ENCODE measurements at places on chromosomes 12 and 14.

GRCh38 chr14:74456684-74457564, 30.9 kb upstream of the SYNDIG1L start:
- no peak for DNase-seq

DNA sequence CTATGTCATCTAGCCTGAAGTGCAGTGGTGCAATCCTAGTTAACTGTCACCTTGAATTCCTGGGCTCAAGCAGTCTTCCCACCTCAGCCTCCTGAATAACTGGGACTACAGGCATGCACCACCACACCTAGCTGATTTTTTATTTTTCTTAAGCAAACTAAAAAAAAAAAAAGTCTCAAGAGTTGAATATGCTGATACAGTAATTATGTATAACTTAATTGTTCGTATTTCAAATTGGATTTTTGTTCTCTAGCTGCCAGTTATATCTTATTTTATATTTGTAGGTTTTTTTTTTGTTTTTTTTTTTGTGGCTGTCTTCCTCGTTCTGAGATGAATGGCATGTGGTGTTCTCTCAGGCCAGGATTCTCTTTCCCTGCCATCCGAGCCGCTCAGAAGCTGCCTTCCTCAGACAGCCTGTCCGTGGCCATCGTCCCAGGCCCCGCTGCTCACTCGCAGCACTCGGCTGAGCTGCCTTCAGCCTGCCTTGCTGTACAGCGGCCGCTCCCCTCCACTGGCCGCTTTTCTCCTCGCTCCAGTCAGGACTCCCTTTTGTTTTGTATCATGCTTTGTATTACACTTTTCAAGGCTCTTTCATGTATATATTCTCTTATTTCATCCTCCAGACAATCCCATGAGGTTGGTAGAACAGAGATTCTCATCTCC, 53.3 kb downstream of the WDR20 start:
- DNase-seq, result no peak

DNA sequence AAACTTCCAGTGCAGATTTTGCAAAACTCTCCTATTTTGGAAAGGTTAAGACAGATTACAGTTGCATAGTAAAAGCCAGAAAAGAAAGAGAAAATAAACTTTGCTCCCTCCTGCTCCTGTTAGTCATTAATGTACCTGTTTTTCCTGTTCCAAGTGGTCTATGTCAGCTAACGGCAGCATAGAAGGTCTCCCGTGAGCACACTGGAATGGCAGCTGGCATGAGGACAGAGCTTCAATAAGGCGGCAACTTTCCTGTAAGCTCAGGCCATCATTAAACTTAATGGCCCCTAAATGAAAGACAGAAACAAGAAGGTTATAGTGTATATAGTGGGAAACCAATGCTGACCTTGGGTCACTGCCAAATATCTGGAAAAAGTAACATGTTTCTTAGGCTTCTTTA, 16.0 kb downstream of the EIF2B2 start:
- no peak for DNase-seq

- DNase-seq, result no peak
Observed at GRCh38 chr14:41609704-41610183, 3.1 kb downstream of the LRFN5 start.

DNA sequence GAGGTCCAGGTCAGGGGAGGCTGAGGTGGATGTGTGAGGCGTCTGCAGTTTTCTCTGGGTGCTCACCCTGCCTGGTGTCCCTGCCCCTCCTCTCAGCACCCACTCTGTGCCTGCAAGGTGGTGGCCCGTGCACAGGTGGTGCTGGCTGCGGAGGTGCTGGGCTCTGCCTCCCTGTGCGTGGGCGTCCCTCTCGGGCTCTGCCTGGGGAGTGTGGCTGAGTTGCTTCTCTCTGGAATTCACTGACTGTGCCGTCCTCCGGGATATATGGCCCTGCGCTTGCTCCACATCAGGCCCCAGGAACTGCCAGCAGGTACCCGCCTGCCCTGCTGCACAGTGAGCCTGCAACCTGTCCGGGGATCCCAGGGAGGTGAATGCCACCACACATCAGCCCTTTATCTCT, 379.1 kb downstream of the TMEM121 start:
- no peak for DNase-seq

GRCh38 chr12:88153959-88154358, 11.9 kb downstream of the TMTC3 start:
- DNase-seq, result peak; percentile 56

DNA sequence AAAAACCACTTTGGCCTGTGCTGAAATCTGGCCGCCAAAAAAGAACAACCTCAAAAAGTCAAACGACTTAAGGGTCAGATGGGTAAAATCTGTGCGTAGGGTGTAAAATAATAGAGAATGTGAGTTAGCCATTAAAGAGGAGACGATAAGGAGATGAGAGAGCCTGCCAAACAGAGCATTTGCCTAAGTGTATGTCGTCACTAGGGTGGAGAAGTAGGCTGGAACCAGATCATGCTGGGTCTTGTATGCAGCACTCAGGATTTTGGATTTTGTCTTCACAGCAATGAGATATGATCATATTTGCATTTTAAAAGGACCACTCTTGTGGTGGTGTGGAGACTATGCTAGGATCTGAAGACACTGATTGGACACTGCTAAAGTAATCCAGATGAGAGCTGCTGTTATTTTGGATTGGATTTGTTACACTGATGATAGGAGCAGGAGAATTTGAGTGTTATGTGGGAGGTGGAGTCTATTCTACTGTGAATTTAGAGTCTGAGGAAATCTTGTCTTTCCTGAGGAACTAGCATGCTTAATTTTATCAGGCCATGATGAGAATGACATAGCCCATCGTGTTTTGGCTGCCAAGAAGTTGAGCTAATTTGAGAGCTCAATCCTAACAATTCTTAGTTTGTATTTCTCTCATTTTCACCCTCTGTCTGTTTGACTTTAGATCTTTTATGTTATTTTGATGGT, 24.8 kb upstream of the DBX2 start:
- DNase-seq, result no peak

GRCh38 chr14:96060186-96060933, 21.2 kb downstream of the C14orf132 start:
- no peak for DNase-seq

DNA sequence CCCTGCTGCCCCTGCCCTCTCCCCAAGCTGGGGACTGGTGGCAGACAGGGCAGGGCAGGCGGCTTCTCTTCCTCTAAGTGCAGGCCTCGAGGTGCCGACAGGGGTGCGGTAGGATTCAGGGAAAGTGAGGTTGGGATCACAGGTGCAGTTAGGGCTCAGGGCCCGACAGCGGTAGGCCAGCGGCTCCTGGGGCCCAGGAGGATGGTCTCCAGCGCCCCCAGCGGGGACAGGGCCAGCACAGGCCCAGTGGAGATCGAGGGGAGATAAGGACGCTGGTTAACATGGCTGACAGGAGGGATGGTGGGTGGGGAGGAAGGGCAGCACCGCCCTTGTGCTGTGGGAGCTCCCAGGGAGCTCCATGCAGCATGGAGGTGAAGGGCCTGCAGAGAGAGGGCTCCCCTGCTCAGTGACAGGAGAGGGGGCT, 935 bp upstream of the CRIP1 start:
- peak; percentile 23 for DNase-seq

DNA sequence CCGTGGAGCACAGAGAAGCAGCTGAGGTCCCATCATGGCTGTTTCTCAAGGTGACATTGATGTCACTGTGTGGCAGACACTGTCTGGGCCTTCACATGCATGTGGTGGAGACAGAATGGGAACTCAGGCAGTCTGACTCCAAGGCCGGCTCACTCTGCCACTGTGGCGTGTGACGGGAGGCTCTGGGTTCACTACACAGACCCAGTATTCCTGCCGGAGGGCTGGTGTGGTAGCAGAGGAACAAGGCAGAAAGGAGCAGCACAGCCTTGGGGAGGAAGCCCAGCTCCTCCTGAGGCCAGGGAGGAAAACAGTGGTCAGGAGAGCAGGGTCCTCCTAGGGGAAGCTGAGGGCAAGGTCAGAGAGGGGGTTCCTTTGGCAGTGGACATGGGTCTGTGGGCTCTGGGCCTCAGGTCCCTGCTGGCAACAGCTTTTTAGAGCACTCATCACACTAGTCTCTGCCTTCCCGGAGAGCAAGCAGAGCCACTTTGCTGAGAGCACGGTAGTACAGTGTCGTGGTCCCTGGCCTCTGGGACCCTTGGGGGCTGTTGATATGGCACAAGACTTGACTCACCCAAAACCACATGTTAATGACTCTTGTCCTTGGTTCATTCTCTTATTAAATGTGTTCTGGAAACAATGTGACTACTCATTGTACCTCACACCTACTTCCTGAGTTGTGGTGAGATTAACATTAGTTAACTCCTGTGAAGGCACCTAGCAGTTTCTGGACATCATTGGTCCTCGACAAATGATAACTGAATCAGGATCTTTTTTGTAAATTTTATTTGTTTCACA, 21.3 kb downstream of the DCAF4 start:
- DNase-seq, result no peak

- DNase-seq, result peak; percentile 86
Observed at GRCh38 chr12:121793440-121793837, at the start of gene RHOF. RHOF (minus strand) TSS chr12:121793688; CDS start chr12:121793633, 55 bp downstream.

DNA sequence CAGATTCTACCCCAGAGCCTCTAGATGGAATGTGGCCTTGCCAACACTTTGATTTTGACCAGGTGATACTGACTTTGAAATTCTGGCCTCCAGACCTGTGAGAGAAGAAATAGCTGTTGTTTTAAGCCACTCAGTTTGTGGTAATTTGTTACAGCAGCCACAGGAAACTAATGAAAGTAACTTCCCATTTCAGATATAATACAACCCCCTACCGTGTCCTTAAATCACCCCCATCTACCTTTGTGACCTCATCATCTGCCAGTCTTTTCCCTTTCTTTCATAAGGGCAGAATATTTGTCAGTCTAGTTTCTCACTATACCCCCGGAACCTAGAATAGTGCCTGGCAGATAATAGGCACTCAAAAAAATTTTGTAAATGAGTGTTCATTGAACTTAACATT, 39.6 kb downstream of the PPP4R4 start:
- DNase-seq, result no peak

GRCh38 chr14:71588576-71589215, 343.5 kb upstream of the RGS6 start:
- no peak for DNase-seq

GRCh38 chr12:113238309-113238708, 17.0 kb downstream of the TPCN1 start:
- DNase-seq, result no peak

GRCh38 chr12:38149395-38150073, 167.0 kb upstream of the ALG10B start:
- DNase-seq, result no peak

- no peak for DNase-seq
Observed at GRCh38 chr12:131250028-131250950, 296.6 kb downstream of the ADGRD1 start.

DNA sequence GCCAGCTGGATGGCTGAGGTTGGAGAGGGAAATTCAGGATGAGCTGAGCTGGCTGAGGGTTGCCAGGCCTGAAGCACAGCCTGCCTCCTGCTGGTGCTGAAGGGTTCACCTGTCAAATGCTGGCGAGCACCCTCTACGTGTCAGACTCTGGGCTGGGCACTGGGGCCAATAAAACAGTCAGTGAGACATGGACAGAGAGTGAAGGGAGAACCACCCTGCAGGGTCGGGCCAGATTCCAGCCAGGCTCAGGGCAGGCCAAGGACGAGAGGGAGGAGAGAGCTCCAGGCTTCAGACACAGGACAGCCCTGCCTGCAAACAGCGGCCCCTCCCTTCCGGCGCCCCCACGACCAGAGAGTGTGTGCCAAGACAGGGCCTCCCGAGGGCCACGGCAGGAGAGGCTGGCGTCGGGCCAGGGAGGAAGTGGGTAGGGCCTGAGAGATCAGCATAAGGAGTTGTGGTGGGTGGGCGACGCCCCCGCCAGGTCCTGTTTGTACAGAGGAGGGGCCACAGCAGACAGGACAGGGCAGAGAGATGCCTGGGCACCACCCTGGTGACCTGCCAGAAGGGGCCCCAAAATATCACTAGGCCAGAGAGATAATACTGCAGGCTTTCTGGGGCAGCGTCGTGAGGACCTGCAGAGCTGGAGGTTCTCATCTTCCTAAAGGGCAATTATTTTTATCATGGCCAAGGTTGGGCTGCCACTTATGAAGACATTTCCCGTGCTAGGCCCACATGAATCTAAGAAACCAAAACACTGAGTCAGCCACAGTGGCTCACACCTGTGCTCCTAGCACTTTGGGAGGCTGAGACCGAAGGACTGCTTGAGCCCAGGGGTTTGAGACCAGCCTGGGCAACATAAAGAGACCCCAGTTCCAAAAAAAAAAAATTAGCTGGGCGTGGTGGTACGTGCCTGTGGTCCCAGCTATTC, 73.1 kb upstream of the GPR68 start:
- DNase-seq, result peak; percentile 47

DNA sequence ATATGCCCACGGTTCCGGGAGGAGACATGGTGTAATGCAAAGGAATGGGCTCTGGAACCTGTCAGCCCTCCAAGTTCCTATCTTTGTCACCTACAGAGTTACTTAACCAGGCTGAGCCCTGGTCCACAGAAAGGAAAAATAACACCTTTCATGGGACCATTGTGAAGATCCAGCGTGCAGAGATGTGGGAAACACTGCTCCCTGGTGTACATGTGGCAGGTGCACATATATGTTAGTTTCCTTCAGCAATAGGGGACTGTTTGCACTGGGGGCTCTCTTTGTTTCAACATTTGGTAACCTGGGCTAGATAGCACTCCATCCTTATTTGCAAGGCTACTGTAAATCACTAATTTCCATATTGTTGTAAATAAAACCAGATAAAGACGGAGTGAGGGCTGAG, 72.3 kb downstream of the ANO2 start:
- DNase-seq, result no peak

DNA sequence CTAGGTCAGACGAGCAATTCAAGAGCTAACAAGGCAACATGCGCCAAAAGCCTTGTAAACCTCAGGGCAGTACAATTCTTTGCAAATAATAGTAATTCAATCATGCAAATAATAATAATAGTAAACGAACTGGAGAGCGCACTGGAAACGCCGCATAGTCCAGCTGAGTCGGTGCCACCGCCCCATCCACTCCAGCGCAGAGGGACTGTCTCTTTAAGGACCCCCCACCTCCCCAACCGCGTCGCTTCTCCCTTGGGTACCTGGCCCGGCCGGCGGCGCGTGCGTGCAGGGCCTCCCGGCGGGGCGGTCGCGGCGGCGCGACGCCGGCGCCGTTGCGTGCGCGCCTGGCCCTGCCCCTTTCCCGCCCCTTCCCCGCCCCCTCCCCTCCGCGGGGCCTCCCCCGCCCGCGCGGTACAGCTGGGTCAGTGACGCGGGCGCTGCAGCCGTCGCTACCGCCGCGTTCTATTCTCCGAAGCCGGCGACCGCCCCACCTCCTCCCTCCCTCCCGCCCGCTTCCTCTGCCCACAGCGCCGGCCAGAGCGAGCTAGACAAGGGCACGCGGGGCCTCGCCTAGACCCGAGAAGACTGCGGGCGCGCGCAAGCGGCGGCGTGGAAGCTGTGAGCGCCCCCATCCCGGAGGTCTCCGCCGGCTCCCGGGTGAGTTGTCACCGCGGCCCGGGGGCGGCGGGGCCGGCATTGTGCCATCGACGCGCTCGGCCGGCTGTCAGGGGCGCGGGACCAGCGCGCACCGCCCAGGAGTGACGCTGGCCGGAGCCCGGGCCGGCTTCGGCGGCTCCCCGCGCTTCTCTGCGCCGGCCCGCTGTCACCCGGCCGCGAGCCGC, at the start of gene SUSD6:
Gene SUSD6 (plus strand): TSS at position 425 of the 842 bp plus-strand sequence. CDS start 46,997 bp downstream, outside the sequence.
- peak; percentile 96 for DNase-seq

DNA sequence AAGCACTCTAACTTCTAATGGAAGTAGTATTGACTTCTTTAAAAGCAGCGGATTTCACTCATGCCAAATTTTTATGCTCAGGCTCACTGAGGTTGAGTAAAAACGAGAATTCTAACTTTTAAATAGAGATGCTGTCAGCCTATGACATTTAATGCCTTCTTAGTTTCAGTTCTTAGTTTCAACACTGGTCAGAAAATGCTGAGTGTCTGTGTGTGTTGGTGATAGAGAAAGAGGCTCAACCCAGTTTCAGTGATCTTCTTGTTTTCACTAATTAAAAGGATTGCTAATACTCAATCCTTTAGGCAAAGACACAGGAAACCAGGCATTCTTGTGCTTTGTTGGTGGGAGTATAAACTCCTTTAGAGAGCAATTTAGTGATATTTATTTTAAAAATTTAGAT, 31.0 kb downstream of the PEBP1 start:
- no peak for DNase-seq

Measured in suppressor macrophage treated with lipopolysaccharide for 1 hour (primary cell).